ENCODE measurements at places on chromosomes 5 and 9.

DNA sequence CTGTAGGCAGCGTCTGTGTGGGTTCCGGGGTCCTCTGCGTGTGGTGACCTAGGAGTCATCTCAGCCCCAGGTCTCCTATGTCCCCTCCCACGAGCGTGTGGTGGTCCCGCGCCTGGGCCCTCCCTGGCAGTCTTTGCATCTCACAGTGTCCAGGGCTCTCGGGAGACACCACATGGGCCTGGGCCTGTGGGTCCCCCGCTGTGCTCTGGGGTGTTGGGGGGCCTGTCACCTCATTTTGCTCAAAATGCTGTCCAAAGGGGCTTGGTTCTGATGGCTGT lies 27.1 kb downstream of the CEP72 start:
- no peak for DNase-seq

DNA sequence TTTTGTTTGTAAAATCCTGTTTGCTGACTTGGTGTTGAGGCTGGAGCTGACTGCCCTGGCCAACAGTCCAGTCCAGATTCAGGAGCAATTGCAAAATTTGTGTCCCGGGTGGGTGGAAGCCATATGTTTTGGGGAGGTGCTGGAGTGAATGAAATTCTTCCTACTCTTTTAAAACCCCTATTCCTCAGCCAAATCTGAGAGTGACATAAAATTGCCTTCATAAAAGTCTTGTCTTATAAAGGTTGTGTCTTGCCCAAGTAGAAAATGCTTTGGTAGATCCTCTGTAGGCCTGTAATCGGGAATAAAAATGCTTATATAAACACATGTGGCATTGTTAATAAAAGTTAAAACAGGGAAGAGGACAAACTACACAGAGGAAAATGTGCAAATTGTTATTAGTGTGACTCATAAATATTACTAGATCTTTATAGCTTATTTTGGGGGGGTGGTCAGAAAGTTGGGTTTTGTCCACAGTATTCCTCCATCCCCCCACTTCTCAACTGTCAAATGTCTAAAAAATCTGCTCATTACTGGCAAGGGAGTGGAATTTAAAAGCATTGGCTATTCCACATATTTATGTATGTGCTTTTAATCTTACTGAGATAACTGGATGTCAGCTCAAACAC lies 45.6 kb downstream of the NNT start:
- DNase-seq, result no peak

GRCh38 chr5:42875785-42876374 lies 64.2 kb upstream of the SELENOP start:
- no peak for DNase-seq

- no peak for DNase-seq
Measured at GRCh38 chr5:146081556-146081955, 23.8 kb downstream of the PLAC8L1 start.

DNA sequence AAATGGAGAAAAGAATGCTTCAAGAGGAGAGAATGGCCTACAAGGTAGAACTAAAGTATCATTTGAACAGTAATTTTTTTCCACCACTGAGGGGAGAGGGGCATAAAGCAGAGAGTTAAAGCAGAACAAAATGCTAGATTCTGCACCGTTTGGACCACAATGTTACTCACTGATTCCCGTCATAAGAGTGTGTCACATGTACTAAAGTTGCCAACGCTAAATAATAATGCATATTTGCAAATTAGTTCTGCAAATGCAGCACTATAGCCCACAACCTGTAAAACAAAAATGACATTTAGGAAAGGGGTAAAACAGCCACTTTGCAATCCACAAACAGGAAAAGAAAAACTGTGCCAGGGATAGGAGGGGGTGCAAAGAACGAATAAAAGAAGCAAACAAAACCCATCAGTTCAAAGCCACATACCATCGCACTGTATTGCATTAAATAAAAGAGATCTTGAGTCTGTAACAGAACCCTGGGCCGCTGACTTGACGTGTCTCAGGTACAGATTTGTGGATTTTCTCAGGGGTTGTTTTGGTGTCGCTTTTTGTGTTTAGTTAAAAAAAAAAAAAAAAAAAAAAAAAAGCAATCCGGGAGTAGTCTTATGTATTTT lies 7.7 kb upstream of the NFIB start:
- no peak for DNase-seq

DNA sequence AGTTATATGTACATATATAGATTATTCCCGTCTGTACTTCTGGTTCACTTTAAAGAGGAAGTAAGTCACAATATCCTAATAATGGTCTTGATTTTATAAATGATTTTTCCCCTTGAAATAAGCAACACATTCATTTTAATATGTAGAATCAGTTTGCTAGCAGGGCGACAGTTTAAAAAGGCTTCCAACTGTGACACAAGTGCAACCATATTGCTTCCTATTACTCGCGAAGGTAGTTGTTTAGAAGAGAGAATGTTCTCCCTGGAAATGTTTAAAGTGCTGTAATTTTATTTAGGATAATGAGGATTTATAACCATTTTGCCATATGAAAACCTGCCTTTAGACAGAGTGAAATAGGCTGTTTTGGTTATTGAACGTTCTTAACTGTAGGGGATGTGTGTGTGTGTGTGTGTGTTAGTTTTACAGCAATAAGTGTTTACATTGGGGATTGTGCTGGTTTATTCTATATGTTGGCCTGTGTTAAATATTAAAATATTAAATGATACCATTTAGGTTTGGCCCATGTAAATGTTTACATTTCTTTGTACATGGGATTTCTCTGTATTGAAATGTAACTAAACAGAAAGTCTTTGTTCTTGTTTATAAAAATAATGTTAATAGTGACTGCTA lies 138.3 kb downstream of the PBX3 start:
- no peak for DNase-seq

GRCh38 chr9:130825351-130825651 lies 9.8 kb upstream of the ABL1 start:
- DNase-seq, result no peak
